Adrenal gland (tissue), 19 donors: ENCODE measurements at places on chromosomes 12 and 14. TPM values are rescaled to one million over a fixed set of nuclear protein-coding genes. Genes with fewer than 3 reads are reported as not detected.

GRCh38 chr12:10395390-10395998 is 5.7 kb upstream of the KLRK1 start:
- DNase-seq, result no peak

DNA sequence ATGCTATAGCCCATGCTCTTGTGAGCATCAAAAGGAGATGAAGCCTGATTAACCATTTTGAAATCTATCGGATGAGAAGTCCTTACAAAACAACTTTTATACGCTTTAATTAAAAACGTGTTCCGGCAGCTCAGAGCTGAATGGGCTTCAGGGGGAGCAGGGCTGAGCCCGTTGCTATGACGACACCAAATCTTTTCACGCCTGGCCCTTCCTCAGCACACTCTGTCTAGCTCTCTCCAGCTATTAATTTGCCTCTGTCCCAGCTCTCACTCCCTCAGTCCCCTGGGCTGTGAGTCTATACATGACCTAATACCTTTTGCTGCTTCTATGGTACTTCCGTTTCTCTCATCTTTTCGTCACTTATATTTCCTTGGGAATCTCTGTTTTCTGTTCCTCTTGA is 15.8 kb downstream of the FOXA1 start:
- no peak for DNase-seq

DNA sequence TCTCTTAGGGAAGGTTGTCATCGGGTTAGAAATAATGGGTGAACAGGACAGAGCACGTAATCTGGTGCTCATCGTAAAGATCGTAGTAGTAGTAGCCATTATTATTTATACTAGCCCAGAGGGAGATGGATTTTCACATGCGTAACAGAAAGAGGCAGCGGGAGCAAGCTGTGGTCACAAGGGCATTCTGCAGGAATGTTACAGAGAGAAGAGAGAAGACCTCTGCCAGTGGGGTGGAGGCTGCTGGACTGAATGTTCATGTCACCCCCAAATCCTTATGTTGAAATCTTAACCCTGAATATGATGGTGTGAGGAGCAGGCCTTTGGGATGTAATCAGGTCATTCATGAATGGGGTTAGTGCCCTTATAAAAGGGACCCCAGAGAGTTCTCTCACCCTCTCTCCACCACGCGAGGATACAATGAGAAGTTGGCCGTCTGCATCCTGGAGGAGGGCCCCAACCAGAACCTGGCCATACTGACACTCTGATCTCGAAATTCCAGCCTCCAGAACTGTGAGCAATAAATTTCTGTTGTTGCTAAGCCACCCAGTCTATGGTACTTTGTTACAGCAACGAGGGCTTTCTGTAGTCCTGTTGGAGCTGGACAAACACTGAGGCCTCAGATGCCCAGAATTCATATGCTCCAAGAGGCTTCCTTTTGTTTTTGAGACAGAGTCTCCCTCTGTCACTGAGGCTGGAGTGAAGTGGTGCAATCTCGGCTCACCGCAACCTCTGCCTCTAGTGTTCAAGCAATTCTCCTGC is 131.2 kb upstream of the MED13L start:
- no peak for DNase-seq

GRCh38 chr14:24888532-24888931 is 161.4 kb downstream of the STXBP6 start:
- no peak for DNase-seq

IFNG-AS1 gene
- not detected for total RNA-seq

FOXN4 gene
- 0.22 TPM for total RNA-seq

GRCh38 chr14:42683707-42684106 is 1077.0 kb downstream of the LRFN5 start:
- DNase-seq, result no peak

GRCh38 chr12:92275443-92276154 is 130.0 kb upstream of the BTG1 start:
- no peak for DNase-seq

DNA sequence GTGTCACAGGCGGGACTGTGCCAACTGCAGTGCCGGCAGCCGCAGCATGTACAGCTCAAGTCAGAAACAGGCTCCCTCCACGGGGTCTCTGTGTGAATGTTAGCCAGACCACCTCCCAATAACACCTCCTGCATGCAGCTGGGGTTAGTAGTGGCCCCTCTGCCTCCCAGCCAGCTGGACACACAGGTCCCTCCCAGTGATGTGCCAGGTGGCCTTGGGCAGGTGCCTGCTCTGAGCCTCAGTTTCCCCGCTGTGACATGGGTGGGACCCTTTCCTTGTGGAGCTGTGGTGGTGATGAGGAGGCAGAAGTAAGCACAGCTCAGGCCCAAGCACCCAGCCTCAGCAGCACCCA is 139.9 kb downstream of the ADGRD1 start:
- no peak for DNase-seq
